Activated CD4-positive, alpha-beta T cell treated with anti-CD3 and anti-CD28 coated beads, Interleukin-2, amount 10 ng/mL, durations not matched to agents 7 days and 5 days (primary cell): ENCODE measurements at places on chromosomes 16 and 17.

DNA sequence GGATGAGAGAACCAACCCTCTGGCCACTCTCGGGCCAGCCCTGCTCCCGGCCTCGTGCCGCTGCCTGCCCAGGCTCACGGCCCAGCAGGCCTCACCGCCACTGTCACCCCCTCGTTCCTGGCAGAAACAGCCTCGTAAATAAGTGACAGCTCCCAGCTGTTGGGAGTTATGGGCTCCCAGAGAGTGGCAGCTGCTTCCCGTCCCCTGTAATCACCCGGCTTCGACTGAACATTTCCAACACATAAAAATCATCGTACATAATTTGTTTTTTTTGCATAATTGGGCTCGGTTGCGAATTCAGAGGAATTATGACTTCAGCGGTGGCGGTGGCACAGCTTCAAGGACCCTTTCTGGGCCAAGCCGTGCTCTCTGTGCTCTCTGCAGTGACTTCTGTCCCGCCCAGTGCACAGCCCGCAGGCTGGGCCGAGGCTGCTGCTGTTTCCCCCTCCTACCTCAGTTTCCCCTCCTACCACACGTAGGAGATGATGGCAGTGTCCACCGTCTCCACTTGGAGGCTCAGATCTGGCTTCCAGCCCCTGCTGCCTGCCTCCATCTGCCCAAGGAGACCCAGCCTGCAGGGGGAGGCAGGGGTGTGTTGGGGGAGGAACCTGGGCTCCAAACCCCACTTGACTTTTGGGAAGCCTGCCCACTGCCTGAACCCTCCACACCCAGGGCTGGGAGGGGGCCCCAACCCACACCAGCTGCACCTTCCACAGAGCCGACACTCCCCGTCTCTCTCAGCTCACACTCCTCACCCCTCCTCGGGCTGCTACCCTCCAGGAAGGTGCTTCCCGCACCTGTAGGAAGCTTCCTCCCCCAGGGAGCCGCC is 84.9 kb downstream of the RTN4RL1 start:
- no peak for DNase-seq

- DNase-seq = no peak
Observed at GRCh38 chr17:21001813-21002221, 41.0 kb downstream of the USP22 start.

GRCh38 chr17:28644787-28645575 is at the start of gene BLTP2:
Gene BLTP2, minus strand, starts transcription at chr17:28645158. Its CDS starts 102 bp downstream, at chr17:28645056.
- peak; percentile 97 for DNase-seq

DNA sequence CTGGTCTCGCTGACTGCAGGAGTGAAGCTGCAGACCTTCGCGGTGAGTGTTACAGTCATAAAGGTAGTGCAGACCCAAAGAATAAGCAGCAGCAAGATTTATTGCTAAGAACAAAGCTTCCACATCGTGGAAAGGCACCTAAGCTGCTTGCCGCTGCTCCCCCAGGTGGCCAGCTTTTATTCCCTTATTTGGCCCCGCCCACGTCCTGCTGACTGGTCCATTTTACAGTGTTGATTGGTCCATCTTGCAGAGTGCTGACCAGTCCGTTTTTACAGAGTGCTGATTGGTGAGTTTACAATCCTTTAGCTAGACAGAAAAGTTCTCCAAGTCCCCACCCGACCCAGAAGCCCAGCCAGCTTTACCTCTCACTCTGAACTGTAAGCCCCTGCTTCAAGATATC is 227.8 kb downstream of the ABCC12 start:
- DNase-seq = no peak
